ENCODE measurements at places on chromosomes 6 and 20. TPM values are rescaled to one million over a fixed set of nuclear protein-coding genes. Genes with fewer than 3 reads are reported as not detected.

NKX2-4 gene
- total RNA-seq, result not detected

AGER gene
- 8.1 TPM for total RNA-seq

PIGU gene
- 12.3 TPM for total RNA-seq

WFDC12 gene
- total RNA-seq, result 4.4 TPM

CFB gene
- total RNA-seq, result 9.6 TPM

BANF2 gene
- total RNA-seq, result not detected

GRCh38 chr20:10132387-10132786, 86.2 kb upstream of the SNAP25 start:
- no peak overlapping the region for H3K4me3 ChIP-seq
- DNase-seq, result no peak
- no peaks in the 10 kb centered on the region for H3K27me3 ChIP-seq

GRCh38 chr20:25017257-25017803, 24.8 kb upstream of the APMAP start:
- DNase-seq, result no peak
- H3K27ac ChIP-seq, result no peak overlapping the region
- no peaks in the 10 kb centered on the region for H3K36me3 ChIP-seq
- no peak overlapping the region for H3K4me3 ChIP-seq

GRCh38 chr6:139846538-139847456, 472.3 kb upstream of the CITED2 start:
- H3K27ac ChIP-seq, result no peak overlapping the region
- H3K4me1 ChIP-seq, result no peaks in the 10 kb centered on the region
- H3K27me3 ChIP-seq, result no peaks in the 10 kb centered on the region
- no peaks in the 10 kb centered on the region for H3K36me3 ChIP-seq

DNA sequence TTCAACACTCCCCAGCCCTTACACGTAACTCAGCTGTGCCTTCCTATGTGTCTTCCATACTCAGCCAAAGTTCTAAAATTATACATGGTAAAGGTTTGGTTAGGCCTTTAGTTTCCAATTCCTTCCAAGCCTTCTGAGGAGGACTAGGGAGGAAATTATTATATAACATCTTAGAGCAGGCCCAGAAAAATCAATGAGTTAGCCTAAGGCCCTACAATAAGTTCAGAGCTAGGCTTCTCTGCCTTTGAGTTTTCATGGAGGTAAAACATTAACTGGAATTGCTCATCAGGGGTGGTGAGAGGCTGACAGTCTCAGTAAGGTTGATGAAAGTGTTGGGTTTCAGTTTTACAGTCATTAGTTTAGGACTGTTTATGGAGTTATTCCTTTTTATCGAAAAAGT, 286.0 kb downstream of the ADGB start:
- H3K36me3 ChIP-seq, result no peaks in the 10 kb centered on the region
- no peak overlapping the region for H3K4me3 ChIP-seq
- H3K27ac ChIP-seq, result no peak overlapping the region

DNA sequence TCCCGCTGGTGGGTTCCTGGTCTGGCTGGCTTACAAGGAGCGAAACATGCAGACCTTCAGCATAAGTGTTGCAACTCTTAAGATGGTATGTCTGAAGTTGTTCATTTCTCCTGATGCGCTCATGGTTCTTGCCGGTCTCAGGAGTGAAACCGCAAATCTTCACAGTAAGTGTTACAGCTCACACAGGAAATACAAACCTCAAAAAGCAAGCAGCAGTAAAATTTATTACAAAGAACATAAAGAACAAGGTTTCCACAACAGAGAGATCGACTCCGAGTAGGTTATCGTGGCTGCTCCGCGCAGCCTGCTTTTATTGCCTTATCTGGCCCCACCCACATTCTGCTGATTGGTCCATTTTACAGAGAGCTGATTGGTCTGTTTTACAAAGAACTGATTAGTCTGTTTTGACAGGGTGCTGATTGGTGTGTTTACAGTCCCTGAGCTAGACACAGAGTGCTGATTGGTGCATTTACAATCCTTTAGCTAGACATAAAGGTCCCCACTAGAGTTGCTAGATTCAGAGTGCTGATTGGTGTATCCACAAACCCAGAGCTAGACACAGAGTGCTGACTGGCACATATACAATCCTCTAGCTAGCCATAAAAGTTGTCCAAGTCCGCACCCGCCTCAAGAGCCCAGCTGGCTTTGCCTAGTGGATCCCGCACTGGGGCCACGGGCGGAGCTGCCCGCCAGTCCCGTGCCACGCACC, 39.2 kb downstream of the TRIM27 start:
- DNase-seq, result no peak
- H3K4me3 ChIP-seq, result no peak overlapping the region
- peaks cover 9% of the 10 kb centered on the region for H3K4me1 ChIP-seq
- H3K36me3 ChIP-seq, result no peaks in the 10 kb centered on the region

- no peaks in the 10 kb centered on the region for H3K36me3 ChIP-seq
- DNase-seq, result no peak
- H3K4me1 ChIP-seq, result no peaks in the 10 kb centered on the region
- H3K27me3 ChIP-seq, result no peaks in the 10 kb centered on the region
Observed at GRCh38 chr6:78746457-78746856, 120.9 kb upstream of the IRAK1BP1 start.

- H3K27me3 ChIP-seq, result no peaks in the 10 kb centered on the region
- H3K4me3 ChIP-seq, result no peak overlapping the region
- H3K36me3 ChIP-seq, result no peaks in the 10 kb centered on the region
- no peak overlapping the region for H3K27ac ChIP-seq
- no peak for DNase-seq
Observed at GRCh38 chr6:26452631-26453235, 5.0 kb upstream of the BTN2A1 start.

GRCh38 chr6:109872968-109873545, 105.1 kb upstream of the GPR6 start:
- peaks cover 21% of the 10 kb centered on the region for H3K4me1 ChIP-seq
- no peaks in the 10 kb centered on the region for H3K36me3 ChIP-seq
- no peaks in the 10 kb centered on the region for H3K27me3 ChIP-seq
- no peak overlapping the region for H3K27ac ChIP-seq

DNA sequence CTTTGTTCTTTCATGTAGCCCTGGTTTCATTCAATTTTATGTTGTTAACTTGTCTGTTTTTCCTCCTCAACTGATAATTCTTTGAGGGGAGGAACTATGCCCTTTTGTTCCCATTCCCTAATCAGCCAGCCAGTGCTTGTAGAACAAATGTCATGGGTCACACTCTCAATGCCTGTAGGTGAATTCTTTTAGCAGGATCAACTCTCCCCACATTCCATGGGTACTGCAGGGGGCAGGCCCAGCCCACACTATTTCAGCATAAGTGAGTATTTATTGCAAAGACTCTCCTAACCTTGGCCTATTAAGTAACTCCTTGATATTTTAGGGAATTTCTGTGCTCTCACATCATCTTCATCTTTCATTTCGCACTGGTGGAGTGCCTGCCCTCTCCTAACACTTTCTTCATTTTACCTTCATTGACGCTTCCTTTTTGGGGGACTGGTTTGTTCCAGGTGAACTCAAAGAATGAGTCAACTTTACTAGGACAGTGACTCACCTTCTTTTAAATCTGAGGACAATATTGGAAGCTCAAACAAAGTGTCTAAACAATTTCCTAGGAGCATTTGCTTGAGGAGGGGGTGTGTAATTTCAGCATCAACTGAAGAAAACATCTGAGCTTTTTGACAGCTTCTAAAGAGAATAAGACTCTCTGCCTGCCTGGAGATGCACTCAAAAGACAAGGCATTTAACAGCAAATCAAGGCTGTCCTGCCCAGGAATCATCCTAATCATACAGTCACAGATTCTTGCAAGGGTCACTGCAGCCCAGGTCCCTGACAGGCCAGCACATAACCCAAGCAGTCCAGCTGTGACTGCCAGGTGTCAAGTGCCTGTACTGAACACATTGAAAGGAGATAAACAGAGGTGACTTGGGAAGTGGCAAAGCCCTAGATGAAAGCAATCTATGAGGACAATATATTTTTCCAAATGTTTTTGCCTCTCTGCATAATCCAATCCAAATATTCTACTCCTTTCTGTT, 263.9 kb upstream of the PRND start:
- no peak for DNase-seq
- H3K27me3 ChIP-seq, result no peaks in the 10 kb centered on the region
- H3K27ac ChIP-seq, result no peak overlapping the region
- no peak overlapping the region for H3K4me3 ChIP-seq

- peak overlapping the region; percentile 14 for H3K27ac ChIP-seq
- H3K36me3 ChIP-seq, result no peaks in the 10 kb centered on the region
- no peak overlapping the region for H3K4me3 ChIP-seq
- H3K27me3 ChIP-seq, result no peaks in the 10 kb centered on the region
Observed at GRCh38 chr20:25035921-25036320, 22.0 kb downstream of the ACSS1 start.

- no peak overlapping the region for H3K4me3 ChIP-seq
- DNase-seq, result no peak
- H3K36me3 ChIP-seq, result no peaks in the 10 kb centered on the region
- H3K27ac ChIP-seq, result no peak overlapping the region
- no peaks in the 10 kb centered on the region for H3K4me1 ChIP-seq
Observed at GRCh38 chr20:7760247-7761031, 179.8 kb downstream of the HAO1 start.

DNA sequence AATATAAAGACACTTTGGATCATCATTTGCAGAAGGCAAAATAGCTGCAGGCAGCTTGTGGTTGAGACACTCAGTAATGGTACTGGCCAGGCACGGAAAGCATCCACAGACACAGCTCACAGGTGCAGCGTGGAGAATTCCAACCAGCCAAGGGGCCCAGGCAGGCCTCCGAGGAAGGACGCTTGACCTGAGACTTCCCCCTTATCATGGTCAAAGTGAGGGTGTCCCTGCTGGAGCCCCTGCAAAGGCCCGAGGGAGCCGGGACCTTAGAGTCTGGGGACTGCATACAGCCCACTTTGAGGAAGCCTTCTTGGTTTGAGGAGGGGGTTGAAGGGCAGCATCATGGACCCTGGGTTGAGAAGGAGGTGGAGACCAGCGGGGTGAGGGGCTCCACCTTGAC, 15.1 kb upstream of the MYT1 start:
- H3K4me3 ChIP-seq, result no peak overlapping the region
- no peak for DNase-seq
- H3K36me3 ChIP-seq, result no peaks in the 10 kb centered on the region
- no peaks in the 10 kb centered on the region for H3K27me3 ChIP-seq

- no peak for DNase-seq
- H3K4me3 ChIP-seq, result peak overlapping the region; percentile 62
Observed at GRCh38 chr6:147507162-147508041, 1.1 kb upstream of the SAMD5 start.

GRCh38 chr6:37520926-37521325, 21.2 kb upstream of the CCDC167 start:
- H3K36me3 ChIP-seq, result no peaks in the 10 kb centered on the region
- no peak overlapping the region for H3K27ac ChIP-seq

DNA sequence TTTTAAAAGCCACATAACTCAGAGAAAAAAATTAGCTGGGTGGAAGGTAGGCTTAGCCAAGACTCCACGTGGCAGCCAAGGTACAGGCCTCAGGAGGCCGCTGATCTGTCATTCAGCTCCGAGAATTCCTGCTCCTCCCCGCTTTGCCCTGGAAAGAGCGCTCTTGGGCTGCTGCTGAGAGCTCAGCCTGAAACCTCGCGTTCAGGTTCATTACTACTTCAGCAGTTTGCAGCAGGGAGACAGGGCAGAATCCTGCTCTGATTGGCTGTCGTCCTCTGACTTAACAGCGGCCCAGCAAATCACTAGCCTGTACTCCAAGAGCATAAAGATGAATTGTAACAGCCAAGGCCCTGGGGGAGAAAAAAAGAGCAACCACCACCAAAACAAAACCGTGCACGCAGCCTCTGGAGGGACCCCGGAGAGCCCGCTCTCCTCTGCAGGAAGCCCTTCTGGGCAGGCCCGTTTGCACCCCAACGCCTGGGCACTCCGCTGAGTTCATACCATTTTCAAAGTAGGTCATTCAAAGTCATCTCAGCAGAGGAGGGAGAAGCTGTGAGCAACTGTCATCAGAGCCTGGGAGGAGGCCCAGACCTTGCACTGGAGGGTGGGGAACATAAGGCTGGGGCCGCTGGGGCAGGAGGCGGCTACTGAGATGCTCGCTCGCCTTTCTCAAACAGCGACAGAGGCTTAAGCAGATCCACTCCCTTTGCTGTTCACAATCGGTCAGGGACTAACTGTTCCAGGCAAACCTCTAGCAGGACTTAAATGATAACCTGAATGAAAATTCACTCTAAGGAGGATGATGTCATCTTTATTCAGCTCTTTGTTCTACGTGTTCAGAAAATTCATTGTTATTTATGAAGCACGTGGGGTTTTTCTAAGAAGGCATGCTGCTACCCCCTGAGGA, 42.3 kb upstream of the ATXN1 start:
- H3K36me3 ChIP-seq, result no peaks in the 10 kb centered on the region
- no peak for DNase-seq
- no peaks in the 10 kb centered on the region for H3K4me1 ChIP-seq
- H3K27ac ChIP-seq, result peak overlapping the region; percentile 7

DNA sequence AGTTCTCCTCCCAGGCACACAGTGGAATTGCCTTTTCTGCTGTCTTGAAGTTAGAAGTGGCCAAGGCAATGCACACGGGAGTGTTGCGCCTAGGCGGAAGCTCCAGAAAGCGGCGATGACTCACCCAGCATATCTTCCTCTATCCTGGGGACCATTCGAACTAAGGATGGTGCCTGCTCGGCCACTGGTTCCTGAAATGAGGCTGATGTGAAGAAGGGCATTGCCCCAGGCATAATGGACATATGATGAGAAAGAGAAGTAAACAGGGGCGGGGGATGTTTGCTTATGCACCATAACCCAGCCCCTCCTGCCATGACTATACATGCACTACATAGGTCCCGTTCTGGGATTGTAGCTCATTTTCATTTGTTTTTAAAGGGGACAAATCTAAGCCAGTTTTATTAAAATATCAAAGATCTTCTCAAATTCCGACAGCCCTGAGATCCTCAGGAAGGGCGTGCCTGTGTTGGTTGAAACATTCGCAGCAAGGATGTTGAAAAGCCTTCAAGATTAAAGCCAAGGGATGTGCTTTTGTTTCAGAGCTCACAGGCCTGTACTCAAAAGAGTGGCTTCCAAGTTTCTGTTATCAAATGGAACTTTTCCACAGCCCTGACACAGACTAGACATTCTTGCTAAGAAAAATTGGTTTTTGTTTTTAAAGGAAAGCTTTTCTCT, 218.5 kb downstream of the LY86 start:
- H3K27ac ChIP-seq, result no peak overlapping the region
- H3K36me3 ChIP-seq, result no peaks in the 10 kb centered on the region
- peaks cover 7% of the 10 kb centered on the region for H3K4me1 ChIP-seq
- no peak overlapping the region for H3K4me3 ChIP-seq
- no peaks in the 10 kb centered on the region for H3K27me3 ChIP-seq

DNA sequence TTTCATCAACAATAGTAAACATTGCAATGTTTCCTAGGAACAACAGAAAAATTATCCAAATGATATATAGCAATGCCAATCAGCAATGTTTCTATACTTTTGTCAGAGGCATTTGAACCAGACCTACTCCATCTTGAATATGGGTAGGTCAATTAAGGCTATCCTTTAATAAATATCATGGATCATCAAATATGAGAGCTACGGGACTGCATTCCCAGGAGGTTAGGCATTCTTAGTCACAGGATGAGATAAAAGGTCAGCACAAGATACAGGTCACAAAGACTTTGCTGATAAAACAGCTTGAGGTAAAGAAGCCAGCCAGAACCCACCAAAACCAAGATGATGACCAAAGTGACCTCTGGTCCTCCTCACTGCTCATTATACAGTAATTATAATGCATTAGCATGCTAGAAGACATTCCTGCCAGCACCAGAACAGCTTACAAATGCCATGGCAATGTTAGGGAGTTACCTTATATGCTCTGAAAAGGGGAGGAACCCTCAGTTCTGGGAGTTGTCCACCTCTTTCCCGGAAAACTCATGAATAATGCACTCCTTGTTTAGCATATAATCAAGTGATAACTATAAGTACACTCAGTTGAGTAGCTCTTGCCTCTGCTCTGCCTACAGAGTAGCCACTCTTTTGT, 8.6 kb upstream of the SERPINB6 start:
- H3K4me1 ChIP-seq, result peaks cover 32% of the 10 kb centered on the region
- H3K36me3 ChIP-seq, result no peaks in the 10 kb centered on the region
- no peak overlapping the region for H3K4me3 ChIP-seq
- no peaks in the 10 kb centered on the region for H3K27me3 ChIP-seq
- H3K27ac ChIP-seq, result peak overlapping the region; percentile 13
- no peak for DNase-seq

Data from vagina (tissue), 2 donors.